ENCODE measurements at places on chromosomes 4 and X.
A peak's percentile ranks its signal among the peaks of the same experiment; 100 is the strongest.

- no peak for DNase-seq
These were observed 60.2 kb upstream of the BLTP1 start for GRCh38 chr4:122091836-122092405.

- peak; percentile 21 for DNase-seq
These were observed 199.1 kb upstream of the NPY2R start for GRCh38 chr4:155009288-155009687.

- DNase-seq, result no peak
These were observed 134.3 kb downstream of the BMPR1B start for GRCh38 chr4:94892051-94892450.

- no peak for DNase-seq
These were observed 22.8 kb upstream of the ADAMTS3 start for GRCh38 chr4:72591547-72592454.

- DNase-seq, result no peak
These were observed 885.8 kb downstream of the SH3BGRL start for GRCh38 chrX:82087699-82088098.

DNA sequence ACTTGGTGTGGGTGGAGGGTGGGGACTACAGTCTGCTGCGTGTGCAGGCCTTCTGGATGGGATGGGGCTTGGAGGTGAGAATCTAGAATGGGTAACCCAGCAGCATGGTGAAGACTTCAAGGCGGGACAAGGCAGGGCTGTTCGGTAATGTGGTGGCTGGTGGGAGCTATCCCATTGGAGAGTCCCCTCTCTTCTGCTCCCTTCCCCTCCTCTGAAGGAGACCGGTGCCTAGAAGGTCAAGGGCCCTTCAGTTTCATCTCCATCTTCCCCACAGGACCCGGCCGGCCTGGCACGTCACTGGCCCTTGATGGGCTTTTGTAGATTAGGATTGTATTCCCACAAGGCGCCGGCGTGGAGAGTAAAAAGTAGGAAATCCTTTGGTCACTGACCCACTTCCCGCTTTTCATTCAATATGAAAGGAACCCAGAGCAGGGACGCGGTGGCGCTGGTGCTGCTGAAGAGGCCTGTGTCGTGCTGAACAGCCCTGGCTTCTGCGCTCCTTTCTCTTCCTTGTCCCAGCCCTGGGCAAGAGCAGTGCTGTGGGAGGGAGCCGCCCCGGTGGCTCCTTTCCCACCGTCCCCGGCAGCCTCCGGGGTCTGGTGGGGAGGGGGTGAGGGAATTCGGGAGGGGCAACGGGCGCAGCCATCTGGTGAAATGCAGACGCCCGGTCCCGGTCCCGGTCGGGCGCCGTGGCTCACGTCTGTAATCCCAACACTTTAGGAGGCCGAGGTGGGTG is 7.3 kb upstream of the HMGB3 start:
- no peak for DNase-seq

DNA sequence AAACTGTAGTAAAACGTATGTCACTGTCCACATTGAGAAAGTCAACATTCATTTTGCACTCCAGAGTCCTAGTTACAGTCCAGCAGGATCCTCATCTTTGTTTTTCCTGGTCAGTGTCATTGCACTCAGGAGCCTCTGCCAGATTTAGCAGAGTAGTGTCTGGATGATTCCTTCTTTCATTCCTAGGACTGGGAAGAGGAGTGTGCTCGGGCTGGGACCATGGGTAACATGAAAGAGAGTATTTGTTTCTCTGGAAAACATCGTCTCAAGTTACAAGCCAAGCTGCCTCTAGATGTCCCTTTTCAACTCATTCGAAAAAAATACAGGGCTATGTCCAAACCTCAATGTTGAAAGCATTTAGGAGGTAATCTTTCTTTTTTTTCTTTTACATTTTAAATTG is 69.9 kb upstream of the TNIP3 start:
- no peak for DNase-seq

- DNase-seq, result no peak
These were observed 64.4 kb upstream of the TEX13D start for GRCh38 chrX:124268099-124268498.

- DNase-seq, result peak; percentile 10
These were observed 1.0 kb upstream of the GRPEL1 start for GRCh38 chr4:7068883-7069282.

GRCh38 chr4:153906231-153906630 is 117.3 kb upstream of the SFRP2 start:
- no peak for DNase-seq

- DNase-seq, result no peak
These were observed 223.1 kb downstream of the AFF2 start for GRCh38 chrX:148723551-148723950.

- no peak for DNase-seq
These were observed 104.7 kb upstream of the BCOR start for GRCh38 chrX:40202456-40202855.

GRCh38 chrX:65035446-65035770 is 59.2 kb upstream of the ZC4H2 start:
- no peak for DNase-seq

DNA sequence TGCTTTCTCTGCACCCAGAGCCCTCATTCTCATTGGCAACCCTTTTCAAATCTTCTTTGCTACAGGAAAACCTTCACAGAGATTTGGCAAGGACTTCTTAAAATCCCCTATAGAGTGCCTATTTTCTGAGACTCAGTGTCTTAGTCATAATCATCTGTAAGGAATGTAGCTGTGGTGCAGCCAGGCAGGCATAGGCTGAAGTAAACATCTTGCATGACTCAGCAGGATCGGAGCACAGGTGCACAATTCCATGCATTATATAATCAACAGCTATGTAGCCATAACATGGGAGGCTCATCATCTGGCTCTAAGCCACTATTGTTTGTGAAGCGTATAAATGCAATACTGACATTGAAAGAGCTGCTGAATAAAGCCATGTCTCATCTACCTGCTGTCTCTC is 368.8 kb downstream of the MAGEE1 start:
- DNase-seq, result no peak

GRCh38 chrX:78922754-78923153 is 22.4 kb upstream of the P2RY10 start:
- DNase-seq, result no peak

DNA sequence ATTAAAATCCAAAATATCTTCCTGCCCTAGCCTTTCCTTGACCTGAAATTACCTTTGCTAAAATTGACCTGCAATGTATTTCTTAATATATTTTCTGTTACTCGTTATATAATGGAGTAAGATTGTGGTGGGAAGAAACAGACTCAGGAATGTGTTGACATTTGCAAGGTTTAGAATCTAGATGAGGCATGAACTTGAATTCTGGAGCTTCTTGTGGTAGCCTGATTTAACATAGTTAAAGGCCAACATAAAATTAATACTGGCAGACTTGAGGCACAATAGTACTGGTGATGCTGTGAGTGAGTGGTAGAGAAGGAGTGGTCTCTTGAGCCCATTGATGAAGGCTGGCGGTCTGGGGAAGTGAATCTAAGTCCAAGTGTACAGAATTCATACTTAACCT is 197.9 kb upstream of the SPRY1 start:
- no peak for DNase-seq

DNA sequence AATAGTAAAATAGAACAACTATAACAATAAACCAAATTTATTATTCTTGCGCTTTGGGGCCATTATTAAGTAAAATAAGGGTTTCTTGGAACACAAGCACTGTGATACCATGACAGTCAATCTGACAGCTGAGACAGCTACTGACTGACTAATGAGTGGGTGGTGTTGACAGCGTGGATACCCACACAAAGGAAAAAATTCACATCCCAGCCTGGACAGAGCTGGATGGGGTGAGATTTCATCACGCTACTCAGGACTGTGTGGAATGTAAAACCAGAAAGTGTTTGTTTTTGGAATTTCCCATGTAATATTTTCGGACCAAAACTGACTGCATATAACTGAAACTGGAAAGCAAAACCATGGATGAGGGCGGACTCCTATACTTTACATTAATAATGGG is 48.8 kb downstream of the IGFBP7 start:
- no peak for DNase-seq

GRCh38 chr4:32133141-32133540 is 1413.0 kb downstream of the PCDH7 start:
- DNase-seq, result no peak
